ENCODE measurements at places on chromosomes 1 and 21.
A peak's percentile ranks its signal among the peaks of the same experiment; 100 is the strongest.

GRCh38 chr1:20521960-20522861, 14.3 kb upstream of the MUL1 start:
- peak; percentile 85 for DNase-seq

- no peak for DNase-seq
Measured at GRCh38 chr1:205595435-205595834, 36.4 kb downstream of the ELK4 start.

DNA sequence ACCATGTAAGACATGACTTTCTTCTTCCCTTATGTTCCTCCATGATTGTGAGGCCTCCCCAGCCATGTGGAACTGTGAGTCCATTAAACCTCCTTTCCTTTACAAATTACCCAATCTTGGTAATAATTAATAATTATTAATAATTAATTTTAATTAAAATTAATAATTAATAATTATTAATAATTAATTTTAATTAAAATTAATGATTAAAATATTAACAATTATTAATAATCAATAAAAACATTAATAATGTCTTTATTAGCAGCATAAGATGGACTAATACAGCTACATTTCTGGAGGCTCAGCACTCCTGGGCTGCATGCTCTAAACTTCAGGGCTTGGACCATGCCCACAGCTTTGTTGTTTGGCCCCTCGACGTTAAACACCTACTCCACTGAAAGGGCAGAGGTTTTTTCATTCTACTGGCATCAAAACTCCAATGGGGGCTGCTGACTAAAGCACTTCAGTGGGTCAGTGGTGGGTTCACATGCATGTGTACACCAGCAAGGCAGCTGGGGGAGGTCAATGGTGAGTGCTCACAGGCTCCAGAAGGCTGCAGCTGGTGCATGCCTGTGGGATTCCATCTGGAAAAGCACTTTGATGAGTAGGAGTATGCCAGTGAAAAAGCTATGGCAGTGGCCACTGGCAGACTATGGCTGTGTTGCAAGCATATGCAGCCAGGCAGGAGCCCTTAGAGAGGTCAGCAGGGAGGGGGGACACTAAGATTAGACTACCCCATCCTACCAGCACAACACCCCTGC, 561.3 kb downstream of the NCAM2 start:
- no peak for DNase-seq

GRCh38 chr1:175015243-175015642, 8.0 kb downstream of the MRPS14 start:
- DNase-seq, result peak; percentile 61

GRCh38 chr1:77126307-77126706, 92.9 kb downstream of the PIGK start:
- DNase-seq, result peak; percentile 64

- no peak for DNase-seq
Measured at GRCh38 chr1:182268669-182269068, 122.9 kb downstream of the GLUL start.

- DNase-seq, result no peak
Measured at GRCh38 chr1:207073906-207074820, 14.5 kb upstream of the C4BPB start.

DNA sequence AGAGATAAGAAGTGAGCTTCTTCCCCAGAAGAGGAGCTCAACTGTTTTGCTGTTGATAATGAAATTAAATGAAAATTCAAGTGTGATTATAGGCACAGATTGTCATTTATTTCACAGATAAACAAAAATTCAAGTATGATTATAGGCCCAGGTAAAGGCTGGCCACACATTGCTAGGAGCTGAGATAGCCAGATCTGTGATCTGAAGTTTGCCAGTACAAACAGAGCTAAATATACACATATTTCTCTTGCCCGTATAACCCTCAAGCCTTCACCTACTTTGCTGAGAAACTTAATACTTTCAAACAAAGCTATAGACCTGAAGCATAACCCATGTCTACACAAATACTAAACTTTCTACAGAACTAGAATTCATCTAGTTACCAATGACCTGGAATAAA, 31.3 kb upstream of the NRIP1 start:
- DNase-seq, result no peak

- DNase-seq, result no peak
Measured at GRCh38 chr1:190906206-190906725, 428.6 kb upstream of the BRINP3 start.

DNA sequence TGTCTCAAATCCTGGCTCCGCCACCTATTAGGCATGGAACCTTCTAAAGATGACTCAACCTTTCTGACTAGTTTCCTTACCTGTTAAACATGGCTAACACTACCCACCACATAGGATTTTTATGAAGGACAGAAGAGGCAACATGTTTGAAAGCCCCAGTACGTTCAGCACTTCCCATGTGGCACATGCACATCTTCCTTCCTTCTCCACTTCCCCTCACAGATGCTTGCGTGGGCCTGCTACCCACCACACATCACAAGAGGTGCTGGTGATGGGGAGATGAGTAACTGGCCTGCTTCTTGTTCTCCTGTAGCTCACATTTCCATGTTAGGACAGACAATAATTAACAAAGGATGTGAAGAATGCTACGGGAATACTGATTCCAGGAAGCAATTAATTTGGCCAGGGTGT, 7.1 kb downstream of the ZBTB21 start:
- peak; percentile 57 for DNase-seq

- no peak for DNase-seq
Measured at GRCh38 chr1:80048716-80049115, 1042.2 kb upstream of the ADGRL4 start.

DNA sequence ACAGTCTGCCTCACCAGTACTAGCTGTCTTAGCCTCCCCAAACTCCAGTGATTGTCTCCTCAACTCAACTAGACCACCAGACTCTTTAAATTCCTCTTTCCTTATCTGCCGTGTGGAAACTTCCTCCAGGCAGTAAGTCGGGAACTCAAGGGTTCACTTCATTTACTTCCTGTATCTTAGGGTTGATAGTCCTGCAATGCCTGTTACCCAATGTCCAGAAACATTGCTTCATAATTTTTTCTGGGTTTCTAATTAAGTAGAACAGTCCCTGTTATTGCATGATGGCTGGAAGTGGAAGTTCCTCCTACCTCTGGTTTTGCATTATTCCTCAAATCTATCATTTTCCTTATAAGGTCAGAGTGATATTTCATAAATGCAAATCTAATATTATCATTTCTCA, 60.8 kb upstream of the RNF11 start:
- no peak for DNase-seq

DNA sequence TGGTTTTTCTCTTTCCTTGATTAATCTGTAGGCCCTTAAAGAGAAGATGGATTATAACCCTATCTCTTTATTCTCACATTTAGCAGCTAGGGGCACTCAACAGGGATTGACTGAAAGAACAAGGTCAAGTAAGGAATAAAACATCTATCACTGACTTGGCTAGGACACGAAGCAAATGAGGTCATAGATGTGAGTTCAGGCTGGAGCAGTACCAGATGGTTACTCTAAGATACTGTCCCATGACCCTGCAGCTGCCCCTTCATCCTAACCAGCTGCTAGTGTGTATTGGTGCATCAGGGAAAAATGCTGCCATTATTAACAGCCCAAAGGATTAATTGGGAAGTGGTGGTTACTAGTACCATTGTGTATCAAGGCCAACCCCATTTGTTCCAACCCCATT, 221.9 kb downstream of the CTH start:
- no peak for DNase-seq

- DNase-seq, result no peak
Measured at GRCh38 chr21:39840373-39841097, 26.7 kb upstream of the PCP4 start.

DNA sequence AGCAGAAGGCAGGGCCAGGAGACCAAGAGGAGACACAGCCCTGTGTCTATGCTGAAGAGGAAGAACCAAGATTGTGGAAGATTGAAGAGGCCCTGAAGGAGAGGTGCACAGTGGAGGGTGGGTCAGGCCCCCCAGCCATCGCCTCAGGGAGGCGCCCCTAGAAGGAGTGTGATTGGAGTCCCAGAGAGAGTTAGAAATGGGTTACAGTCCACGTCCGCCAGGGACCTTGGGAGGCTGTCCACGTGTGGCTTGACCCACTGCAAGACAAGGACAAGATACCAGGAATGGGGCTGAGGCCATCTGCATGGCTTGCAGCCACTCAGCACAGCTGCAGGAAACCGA, 375.1 kb downstream of the NPHP4 start:
- DNase-seq, result peak; percentile 5
